ENCODE measurements at places on chromosomes 2 and 18.

DNA sequence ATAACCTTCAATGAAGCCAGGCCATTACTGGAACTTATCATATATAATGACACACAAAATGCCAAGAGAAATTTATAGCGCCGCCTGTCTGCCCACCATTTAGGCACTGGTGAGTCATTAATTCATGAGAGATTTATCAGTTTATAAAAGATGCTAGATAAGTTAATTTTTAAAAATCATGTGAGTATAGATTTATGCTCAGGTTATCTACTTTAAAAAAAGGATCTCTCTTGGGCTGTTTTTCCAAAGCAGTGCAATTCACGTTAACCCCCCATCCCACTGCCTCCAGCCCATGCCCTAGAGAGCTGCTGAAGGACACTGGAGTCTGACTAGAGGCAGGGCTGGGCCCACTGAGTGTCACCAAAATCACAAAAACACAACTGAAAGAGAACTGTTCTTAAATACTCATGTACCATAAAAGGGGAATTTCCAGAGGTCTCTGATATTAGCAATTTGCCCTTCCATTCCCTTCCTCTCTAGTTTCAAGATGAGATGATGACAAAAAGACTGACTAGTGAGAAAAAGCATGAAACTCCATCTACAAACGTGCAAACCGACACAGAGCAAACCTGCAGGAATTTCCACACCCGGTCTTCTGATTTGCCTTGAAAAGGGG lies 160.8 kb downstream of the BCL2 start:
- H3K4me1 ChIP-seq, result peaks cover 14% of the 10 kb centered on the region
- H3K36me3 ChIP-seq, result no peaks in the 10 kb centered on the region
- no peak overlapping the region for H3K27ac ChIP-seq
- no peak overlapping the region for H3K4me3 ChIP-seq

DNA sequence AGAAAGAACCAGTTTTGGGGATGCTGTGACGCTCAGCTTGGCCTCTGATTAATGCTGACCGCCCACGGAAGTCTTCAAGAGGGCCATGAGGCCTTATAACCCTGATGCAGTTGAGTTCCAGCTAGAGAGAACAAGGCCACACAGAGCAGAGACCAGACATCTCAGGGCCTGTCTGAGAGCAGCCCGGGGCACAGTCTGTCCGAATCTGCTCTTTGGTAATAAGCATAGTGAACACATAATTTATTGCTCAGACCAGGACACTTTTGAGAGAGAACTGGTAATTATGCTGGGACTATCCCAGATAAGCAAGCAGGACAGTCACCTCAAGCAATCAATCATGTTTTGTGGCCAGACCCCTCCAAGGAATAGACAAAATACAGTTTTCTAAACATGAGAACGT lies 68.5 kb downstream of the STPG4 start:
- H3K4me3 ChIP-seq, result no peak overlapping the region
- no peaks in the 10 kb centered on the region for H3K36me3 ChIP-seq
- H3K27ac ChIP-seq, result no peak overlapping the region

- H3K4me1 ChIP-seq, result no peaks in the 10 kb centered on the region
- H3K4me3 ChIP-seq, result no peak overlapping the region
- H3K27me3 ChIP-seq, result no peaks in the 10 kb centered on the region
- no peak overlapping the region for H3K27ac ChIP-seq
- no peaks in the 10 kb centered on the region for H3K36me3 ChIP-seq
Measured at GRCh38 chr18:1965016-1965415, 606.3 kb downstream of the METTL4 start.

DNA sequence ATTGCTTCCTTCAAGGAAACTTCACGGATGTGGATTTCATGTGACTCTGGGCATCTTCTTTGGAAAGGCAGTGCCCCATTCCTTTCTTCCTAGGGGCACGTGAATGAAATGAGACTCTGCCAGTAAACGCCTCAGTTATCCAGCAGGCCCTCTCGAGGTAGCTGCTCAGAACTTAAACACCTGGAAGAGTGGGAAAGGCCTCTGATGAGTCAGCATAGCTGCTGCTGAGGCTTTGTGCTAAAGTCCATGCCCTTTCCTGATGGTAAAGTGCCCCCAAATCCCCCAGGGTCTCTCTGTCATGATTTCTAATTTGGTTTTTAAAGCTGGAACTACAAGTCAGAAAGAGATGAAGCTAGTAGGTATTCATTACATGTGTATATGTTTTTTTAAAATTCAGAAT lies 3.8 kb downstream of the SLC1A4 start:
- peaks cover 6% of the 10 kb centered on the region for H3K27me3 ChIP-seq
- no peak overlapping the region for H3K27ac ChIP-seq
- peaks cover 11% of the 10 kb centered on the region for H3K4me1 ChIP-seq

DNA sequence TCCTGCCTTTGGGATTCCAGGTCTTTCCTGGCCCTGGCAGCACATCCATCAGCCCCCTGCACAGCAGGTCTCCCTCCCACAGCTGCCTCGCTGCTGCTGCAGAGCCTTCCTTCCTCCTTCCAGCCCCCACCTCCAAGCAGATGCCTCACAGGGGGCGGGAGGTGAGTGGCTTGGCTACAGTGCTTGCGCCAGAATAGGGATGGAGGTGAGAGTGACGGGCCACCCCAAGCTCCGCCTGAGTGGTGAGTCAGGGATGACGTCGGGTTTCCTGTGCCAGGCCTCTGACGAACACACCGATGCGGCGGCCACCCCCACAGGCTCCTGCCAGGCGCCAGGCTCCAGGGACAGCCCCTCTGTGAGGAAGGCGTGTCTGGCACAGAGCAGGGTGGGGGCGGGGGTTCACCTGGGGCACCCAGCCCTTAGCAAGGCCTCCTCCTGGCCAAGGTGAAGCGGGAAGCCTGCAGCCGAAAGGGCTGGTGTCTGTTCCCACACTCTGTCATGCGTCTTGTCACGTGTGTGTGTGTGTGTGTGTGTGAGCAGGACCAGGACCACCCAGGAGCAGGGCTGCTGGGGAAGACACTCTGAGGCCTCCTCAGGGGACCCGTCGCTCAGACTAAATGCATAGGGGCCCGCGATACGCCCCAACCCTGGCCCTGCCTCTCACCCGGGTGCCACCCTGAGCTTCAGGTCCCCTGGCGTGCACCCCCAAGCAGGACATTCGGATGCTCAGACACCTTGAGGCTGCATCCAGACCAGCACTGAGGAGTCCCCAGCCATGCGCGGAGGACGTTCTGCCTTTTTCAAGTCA lies 3.4 kb upstream of the DUSP2 start:
- H3K4me3 ChIP-seq, result no peak overlapping the region
- H3K27me3 ChIP-seq, result no peaks in the 10 kb centered on the region
- DNase-seq, result peak; percentile 92
- peaks cover 43% of the 10 kb centered on the region for H3K4me1 ChIP-seq
- H3K27ac ChIP-seq, result peak overlapping the region; percentile 30

DNA sequence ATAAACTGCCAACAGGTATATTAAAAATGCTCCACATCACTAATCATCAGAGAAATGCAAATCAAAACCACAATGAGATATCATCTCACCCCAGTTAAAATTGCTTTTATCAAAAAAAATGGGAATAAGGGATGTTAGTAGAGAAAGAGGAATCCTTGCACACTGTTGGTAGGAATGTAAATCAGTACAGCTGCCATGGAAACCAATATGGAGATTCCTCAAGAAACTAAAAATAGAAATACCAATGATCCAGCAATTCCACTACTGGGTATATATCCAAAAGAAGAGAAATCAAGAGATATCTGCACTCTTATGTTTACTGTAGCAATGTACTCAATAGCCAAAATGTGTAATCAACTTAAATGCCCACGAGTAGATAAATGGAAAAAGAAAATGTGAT lies 40.6 kb downstream of the ZRANB3 start:
- peak; percentile 60 for DNase-seq
- H3K4me3 ChIP-seq, result no peak overlapping the region
- H3K36me3 ChIP-seq, result no peaks in the 10 kb centered on the region
- no peaks in the 10 kb centered on the region for H3K27me3 ChIP-seq
- no peak overlapping the region for H3K27ac ChIP-seq

- no peak for DNase-seq
- no peak overlapping the region for H3K27ac ChIP-seq
Measured at GRCh38 chr2:41695198-41696113, 352.4 kb upstream of the PKDCC start.

DNA sequence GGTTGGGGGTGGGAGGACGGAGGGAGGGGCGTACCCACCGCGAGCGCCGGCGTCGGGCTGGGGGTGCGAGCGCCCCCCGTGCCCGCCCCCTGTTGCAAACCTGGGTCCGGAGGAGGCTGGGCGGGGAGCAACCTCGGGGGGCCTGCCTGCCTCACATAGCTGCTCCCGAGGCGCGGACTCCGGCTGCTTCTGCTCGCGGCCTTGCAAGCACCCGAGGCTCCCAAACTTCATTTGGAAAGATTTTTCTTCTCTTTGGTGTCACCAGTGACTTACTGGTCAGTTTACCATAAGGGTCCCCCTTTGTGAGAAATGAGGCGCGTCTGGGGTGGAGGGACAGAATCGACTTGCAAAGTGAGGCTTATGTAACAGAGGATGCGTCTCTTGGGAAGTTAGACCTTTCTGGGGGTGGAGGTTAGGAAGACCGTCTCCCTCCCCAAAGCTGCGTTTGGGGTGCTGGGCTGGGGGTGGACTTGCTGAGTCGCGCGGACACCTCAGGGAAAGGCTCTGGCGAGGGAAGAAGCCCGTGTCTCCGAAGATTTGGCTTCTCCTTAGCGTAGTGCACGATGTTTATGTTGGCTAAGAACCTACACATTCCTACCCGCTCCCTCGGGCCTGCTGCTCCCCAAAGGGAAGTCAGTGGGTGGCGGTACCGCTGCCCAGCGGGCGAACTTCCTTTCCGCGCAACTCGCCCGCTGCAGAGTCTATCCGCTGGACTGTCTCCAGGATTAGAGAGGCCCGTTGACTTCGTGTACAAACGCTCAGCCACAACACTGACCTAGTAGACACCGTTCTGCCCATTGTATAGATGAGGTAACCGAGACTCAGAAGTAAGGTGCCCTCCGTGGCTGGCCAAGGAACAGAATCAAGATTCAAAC lies 559 bp downstream of the TMEM37 start:
- peaks cover 13% of the 10 kb centered on the region for H3K4me1 ChIP-seq
- peaks cover 13% of the 10 kb centered on the region for H3K27me3 ChIP-seq
- peak overlapping the region; percentile 47 for H3K4me3 ChIP-seq
- peak; percentile 48 for DNase-seq
- no peak overlapping the region for H3K27ac ChIP-seq
- no peaks in the 10 kb centered on the region for H3K36me3 ChIP-seq

- no peaks in the 10 kb centered on the region for H3K4me1 ChIP-seq
- no peak overlapping the region for H3K4me3 ChIP-seq
- no peak for DNase-seq
- H3K36me3 ChIP-seq, result no peaks in the 10 kb centered on the region
- no peak overlapping the region for H3K27ac ChIP-seq
- no peaks in the 10 kb centered on the region for H3K27me3 ChIP-seq
Measured at GRCh38 chr18:50790241-50790640, 29.6 kb downstream of the MRO start.

DNA sequence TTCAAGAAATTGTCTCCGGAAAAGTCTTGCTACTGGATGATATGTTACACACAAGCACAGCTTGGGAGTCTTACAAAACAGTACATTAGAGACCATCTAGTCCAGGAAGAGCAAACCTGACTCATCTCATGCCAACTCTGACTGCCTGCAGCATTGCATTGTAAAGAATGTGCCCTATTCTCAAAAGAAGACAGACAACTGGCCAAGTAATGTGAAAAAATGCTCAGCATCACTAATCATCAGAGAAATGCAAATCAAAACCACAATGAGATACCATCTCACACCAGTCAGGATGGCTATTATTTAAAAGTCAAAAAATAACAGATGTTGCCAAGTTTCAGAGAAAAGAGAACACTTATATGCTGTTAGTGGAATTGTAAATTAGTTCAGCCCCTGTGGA lies 42.7 kb upstream of the GORASP2 start:
- DNase-seq, result peak; percentile 95
- no peaks in the 10 kb centered on the region for H3K27me3 ChIP-seq
- H3K36me3 ChIP-seq, result no peaks in the 10 kb centered on the region
- H3K27ac ChIP-seq, result no peak overlapping the region

GRCh38 chr2:97676620-97677019 lies 7.1 kb downstream of the C2orf92 start:
- no peaks in the 10 kb centered on the region for H3K27me3 ChIP-seq
- no peak overlapping the region for H3K4me3 ChIP-seq
- H3K4me1 ChIP-seq, result peaks cover 5% of the 10 kb centered on the region
- no peak for DNase-seq

DNA sequence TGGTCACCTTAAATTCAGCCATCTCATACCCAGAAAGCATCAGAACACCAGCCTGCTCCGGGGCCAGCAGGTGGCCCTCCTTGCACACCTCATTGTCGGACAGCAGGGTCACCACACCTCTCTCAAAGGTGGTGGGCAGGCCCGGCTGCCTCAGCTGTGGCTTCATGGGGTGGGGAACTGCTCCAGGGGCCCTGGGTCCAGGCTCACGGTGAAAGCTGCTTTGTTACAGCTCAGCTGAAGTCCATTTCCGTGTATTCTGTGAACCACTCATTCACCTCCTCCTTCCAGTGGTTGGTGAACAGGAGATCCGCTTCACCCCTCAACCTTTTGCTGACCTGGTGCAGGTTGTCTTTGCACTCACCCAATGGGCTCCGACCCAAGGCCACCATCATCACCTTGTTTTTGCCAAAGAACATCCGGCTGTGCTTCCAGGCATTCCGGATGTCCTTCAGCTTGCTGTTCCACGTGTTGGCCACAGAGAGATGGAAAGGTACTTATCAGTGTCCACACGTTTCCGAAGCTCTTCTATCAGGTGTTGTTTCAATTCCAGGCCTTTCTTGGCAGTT lies 78.6 kb upstream of the LDLRAD4 start:
- H3K27ac ChIP-seq, result no peak overlapping the region
- no peak overlapping the region for H3K4me3 ChIP-seq
- H3K36me3 ChIP-seq, result no peaks in the 10 kb centered on the region

DNA sequence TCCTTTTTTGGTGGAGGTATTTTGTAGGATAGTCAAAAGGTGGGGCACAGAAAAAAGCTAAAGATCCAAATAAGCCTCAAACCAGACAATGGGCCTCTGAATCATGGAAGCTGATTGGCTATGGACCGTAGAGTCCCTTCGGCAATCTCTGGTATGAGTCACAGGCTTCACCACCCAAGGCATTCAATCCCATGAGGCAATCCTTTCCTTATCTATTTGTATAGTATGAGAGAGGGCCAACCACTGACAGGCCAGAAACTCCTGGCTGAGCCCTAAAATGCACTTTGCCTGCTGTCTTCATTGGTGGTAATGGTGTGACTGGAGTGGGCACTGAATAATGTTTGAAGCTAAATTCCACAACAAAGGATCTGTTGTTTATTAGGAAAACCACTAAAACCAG lies 38.7 kb upstream of the MEX3C start:
- peaks cover 19% of the 10 kb centered on the region for H3K4me1 ChIP-seq
- peak; percentile 85 for DNase-seq
- no peaks in the 10 kb centered on the region for H3K36me3 ChIP-seq
- peak overlapping the region; percentile 34 for H3K27ac ChIP-seq
- no peak overlapping the region for H3K4me3 ChIP-seq

- H3K27me3 ChIP-seq, result no peaks in the 10 kb centered on the region
- peak; percentile 41 for DNase-seq
- H3K4me3 ChIP-seq, result no peak overlapping the region
- no peak overlapping the region for H3K27ac ChIP-seq
Measured at GRCh38 chr2:9918275-9918674, 33.2 kb upstream of the GRHL1 start.
